ENCODE measurements at places on chromosomes 4 and X.

DNA sequence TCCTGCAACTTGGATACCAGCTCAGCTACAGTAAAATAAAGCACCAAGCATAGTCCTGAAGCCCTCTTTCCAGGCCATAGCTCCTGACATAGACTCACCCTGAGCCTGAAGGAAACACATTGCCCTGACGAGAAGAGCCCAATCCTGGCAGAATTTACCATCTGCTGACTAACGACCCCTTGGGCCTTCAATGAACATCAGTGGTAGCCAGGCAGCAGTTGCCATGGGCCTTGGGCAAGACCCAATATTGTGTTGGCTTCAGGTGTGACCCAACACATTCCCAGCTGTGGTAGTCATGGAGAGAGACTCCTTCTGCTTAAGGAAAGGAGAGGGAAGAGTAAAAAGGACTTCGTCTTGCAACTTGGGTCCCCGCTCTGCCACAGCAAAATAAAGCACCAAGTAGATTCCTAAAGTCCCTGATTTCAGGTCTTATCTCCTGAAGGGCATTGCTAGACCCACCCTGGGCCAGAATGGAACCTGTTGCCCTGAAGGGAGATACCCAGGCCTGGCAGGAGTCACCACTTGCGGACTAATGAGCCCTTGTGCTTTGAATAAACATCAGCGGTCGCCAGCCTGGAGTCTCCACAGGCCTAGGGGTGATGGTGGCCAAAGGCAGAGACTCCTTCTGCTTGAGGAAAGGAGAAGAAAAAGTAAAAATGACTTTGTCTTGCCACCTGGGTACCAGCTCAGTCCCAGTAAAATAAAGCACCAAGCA is 902.6 kb downstream of the C4orf33 start:
- no peak for DNase-seq

- DNase-seq = no peak
These were observed 35.4 kb downstream of the TRMT44 start for GRCh38 chr4:8475751-8476575.

- no peak for DNase-seq
These were observed 466.1 kb upstream of the GRID2 start for GRCh38 chr4:91837608-91838029.

GRCh38 chr4:181601103-181601502 is 642.1 kb upstream of the TENM3 start:
- peak; percentile 52 for DNase-seq

DNA sequence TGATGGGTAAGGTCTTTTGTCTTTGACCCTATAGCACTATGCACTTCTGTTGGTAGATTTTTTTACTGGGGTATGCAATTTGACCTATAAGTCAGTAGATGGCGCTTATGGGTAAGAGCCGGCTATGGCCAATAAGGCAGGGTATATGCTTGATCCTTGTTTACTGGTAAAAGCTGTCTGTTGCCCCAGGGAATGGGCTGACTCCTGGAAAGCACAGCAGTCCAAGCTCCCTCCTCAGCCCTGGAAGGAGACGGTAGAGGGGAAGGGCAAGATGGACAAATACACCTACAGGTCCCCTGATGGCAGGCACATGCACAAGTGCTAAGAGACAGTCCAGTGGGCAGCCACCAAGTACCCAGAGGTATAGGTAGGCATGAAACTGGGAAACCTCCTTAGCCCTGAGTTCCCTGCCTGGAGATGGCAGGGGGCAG is 63.7 kb downstream of the ADAMTS3 start:
- DNase-seq = peak; percentile 70

- no peak for DNase-seq
These were observed 113.9 kb downstream of the QDPR start for GRCh38 chr4:17398035-17398434.

GRCh38 chr4:59759082-59759825 is 1440.9 kb upstream of the ADGRL3 start:
- no peak for DNase-seq

GRCh38 chr4:169207436-169208089 is 63.2 kb downstream of the SH3RF1 start:
- DNase-seq = no peak

DNA sequence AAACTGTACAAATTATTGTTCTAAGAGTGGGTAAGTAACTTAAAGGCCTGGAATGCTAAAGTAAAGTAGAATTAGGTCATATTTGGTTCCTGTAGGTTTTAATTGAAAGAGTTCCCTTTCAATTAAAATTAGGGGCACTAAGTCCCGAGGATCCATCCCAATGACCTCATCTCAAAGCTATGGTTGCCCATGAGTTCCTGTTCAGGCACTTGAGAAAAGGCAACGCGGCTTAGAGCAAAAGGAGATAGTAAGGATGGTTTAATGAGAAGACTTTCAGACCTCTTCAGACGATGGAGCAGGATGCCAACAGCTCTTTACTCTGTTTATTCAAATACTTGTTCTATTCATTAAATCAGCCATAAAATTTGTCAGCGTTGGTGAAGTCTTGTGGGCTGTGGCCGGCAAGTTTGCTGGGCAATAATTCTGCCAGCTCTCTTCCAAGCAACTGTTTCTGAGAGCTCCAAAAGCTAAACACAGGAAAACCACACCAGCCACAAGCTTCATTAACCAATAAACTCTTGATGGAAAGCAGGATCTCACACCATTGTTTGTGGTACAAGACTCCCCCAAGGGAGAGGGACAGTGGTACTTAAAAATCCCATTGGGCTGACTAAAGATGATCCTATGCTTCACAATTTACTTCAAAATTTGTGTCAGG is 167.4 kb downstream of the COL4A6 start:
- DNase-seq = peak; percentile 63

GRCh38 chrX:115344885-115345614 is 55.5 kb downstream of the LUZP4 start:
- DNase-seq = peak; percentile 95

GRCh38 chr4:10007793-10008608 is 13.3 kb downstream of the SLC2A9 start:
- DNase-seq = peak; percentile 41

DNA sequence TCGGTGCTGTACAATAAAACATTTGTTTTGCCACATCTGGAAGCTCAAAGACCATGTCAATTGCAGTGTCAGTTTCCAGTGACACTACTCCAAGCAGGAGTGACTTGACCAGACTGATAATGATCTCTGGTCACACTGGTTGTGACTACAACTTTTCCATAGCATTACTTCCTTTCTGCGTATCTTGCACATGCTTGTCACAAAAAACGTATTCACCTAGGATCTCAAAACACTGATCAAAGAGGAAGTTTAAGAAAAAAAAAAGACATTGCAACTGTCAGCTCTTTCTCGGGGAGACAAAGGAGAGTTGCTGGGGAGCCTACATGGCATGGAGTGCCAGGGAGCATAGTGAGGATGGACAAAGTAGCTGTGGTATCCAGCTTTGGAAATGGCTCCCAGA is 60.6 kb downstream of the OPHN1 start:
- no peak for DNase-seq

DNA sequence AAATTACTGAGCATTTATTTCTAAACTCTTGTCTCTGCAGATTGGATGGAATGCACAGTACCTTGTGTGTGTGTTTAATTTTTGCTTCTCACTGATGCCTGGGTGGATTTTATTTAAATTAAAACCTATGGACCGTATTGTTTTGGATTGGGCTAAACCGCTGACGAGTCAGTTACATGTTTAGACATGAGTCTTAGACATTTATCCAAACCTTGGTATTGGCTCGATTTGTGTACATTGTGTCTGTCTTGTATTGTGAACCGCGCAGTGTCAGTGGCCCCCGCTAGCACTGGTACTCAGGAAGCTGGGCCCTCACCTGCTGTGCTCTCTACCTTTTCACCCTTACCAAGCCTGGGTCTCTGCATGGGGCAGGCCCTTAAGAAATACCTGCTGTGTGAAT is 40.8 kb upstream of the TADA2B start:
- DNase-seq = no peak

- DNase-seq = no peak
These were observed 21.4 kb downstream of the NKX1-1 start for GRCh38 chr4:1384675-1385372.

DNA sequence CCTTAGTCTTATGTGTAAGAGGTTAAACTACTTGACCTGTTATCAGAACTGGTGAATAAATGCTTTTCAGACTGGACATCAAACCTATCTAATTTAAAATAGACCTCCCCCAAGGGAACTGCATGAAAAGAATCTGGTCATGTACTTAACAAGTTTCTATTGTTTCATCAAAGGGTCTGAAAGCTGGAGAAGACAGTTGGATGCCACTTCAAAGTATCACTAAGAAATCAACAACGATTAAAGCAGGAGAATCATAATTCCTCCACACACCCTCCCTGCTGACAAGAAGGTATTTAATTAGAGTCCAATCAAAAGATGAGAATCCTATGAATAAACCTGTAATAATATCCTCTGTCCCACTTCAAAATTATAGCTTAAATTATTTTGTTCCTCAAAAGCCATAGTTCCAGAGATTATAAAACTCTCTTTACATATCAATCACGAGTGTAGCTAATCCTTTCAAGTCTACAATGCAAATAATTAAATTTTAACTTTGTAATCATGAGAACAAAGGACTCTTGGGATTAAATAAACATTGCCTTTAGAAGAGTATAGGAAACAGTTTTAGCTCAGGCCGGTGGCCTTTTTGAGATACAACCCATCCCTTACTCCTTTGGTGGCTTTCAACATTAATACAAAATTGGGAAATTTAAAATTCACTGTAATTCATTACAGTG is 35.1 kb downstream of the TSPAN5 start:
- no peak for DNase-seq

- no peak for DNase-seq
These were observed 840 bp upstream of the P2RY10 start for GRCh38 chrX:78944351-78944750.

DNA sequence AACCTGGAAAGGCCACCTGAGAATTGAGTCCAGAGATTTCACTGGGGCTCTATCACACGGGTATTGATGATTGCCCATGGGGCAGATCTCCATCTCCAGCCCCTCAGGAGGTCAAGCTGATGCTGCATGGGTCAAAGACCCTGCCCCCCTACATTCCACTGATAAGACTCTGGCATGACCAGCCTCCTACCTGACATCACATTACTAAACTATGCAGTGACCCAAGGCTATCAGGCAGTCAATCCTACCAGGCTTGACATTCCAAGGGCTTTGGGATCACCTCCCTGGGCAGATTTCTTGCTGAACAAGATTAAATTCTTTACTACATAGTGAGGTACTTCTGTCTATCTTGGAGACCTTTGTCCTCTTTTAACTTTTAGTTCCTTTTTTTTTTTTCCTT is 192.7 kb upstream of the STS start:
- DNase-seq = no peak

DNA sequence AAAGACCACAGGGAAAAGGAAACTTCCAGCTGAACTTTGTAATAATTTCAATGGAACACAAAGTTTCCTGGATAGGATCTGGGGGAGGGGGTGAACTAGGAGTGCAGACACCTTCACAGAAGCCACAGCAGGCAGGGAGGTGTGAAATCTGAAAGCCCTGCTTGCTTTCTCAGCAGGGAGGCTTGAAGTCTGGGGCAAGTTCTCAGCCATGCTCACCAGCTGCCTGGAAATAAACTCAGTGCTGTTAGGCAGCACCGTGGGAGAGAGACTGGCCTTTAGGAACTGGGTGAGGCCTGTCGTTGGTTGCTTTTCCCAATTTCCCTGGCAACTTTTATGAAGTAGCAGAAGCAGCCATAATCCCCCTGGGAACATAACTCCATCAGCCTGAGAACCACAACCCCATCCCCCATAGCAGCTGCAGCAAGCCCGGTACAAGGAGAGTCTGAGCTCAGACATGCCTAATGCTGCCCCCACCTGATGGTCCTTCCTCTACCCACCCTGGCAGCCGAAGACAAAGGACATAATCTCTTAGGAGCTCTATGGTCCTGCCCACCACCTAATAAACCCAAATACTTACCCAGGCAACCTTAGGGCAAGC is 39.2 kb upstream of the NMU start:
- DNase-seq = no peak
